Osteocyte (in vitro differentiated cells): ENCODE measurements at places on chromosomes 12 and 14. TPM values are rescaled to one million over a fixed set of nuclear protein-coding genes. Genes with fewer than 3 reads are reported as not detected.

GRCh38 chr12:115710104-115710564 is 567.4 kb downstream of the MED13L start:
- H3K4me3 ChIP-seq: no peak overlapping the region
- H3K36me3 ChIP-seq: no peaks in the 10 kb centered on the region
- H3K4me1 ChIP-seq: no peaks in the 10 kb centered on the region
- no peak overlapping the region for H3K27ac ChIP-seq

- no peaks in the 10 kb centered on the region for H3K36me3 ChIP-seq
- H3K4me3 ChIP-seq: no peak overlapping the region
- H3K4me1 ChIP-seq: no peaks in the 10 kb centered on the region
- no peak overlapping the region for H3K27ac ChIP-seq
- no peak for DNase-seq
- H3K27me3 ChIP-seq: peaks cover 22% of the 10 kb centered on the region
Observed at GRCh38 chr12:32765906-32766305, 10.2 kb upstream of the YARS2 start.

DNA sequence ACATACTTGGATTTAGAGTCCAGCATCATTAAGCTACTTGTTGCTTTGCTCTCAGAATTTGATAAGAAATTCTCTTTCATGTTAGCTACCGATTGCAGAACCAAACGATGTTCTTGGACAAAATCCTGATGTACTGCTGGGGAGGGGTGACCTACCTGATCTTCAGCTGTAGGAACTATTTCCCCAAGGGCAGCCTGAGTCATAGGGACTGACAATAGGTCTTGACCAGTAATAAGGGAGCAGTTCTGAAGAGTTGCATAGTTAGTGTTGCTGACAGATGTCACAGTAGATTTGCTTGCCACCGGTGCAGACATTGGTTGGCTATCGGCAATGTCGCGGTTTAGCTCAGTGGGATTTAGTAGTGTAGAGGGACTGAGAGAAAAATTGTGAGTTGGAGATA is 10.6 kb downstream of the SIX4 start:
- peak overlapping the region; percentile 2 for H3K4me3 ChIP-seq
- no peak overlapping the region for H3K27ac ChIP-seq
- DNase-seq: no peak

- DNase-seq: no peak
- no peak overlapping the region for H3K27ac ChIP-seq
- no peaks in the 10 kb centered on the region for H3K4me1 ChIP-seq
- H3K36me3 ChIP-seq: no peaks in the 10 kb centered on the region
Observed at GRCh38 chr12:48873096-48873495, 7.4 kb upstream of the RND1 start.

- H3K4me1 ChIP-seq: no peaks in the 10 kb centered on the region
- H3K36me3 ChIP-seq: no peaks in the 10 kb centered on the region
- no peak overlapping the region for H3K4me3 ChIP-seq
- H3K27me3 ChIP-seq: no peaks in the 10 kb centered on the region
- DNase-seq: no peak
Observed at GRCh38 chr14:28012629-28013415, 753.8 kb upstream of the FOXG1 start.

DNA sequence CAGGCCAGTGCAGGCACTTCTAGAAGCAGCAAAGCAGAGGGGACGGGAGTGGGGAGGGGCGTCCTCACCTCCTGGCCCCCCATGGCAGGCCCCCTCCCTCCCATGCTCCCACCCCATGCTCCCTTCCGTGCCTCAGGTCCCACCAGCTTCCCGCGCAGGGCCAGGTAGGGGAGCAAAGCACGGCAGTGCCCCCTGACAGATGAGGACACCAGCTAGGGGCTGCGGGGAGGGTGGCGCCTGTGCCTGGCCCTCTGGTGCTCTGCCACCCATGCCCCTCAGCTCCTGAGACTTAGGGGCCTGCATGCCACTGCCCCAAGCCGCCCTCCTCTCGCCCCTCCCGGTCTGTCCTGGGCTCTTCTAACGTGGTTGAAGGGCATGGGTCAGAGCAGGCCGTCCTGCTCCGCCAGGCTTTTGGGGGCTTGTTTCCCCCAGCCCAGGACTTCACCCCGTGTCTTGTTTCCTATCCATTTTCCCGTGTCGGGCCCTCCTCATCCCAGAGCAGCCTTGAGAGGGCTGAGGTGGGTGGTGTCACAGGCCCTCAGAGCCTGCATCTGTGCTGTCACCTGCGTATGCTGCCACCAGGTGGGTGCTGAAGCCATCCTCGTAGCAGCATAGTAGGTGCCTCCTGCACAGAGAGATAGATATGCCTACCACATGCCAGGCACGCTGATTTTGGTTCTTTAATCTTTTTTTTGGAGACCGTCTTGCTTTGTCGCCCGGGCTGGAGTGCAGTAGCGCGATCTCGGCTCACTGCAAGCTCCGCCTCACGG is 10.2 kb downstream of the TRMT61A start:
- H3K27ac ChIP-seq: peak overlapping the region; percentile 44
- no peaks in the 10 kb centered on the region for H3K27me3 ChIP-seq
- no peak for DNase-seq

GRCh38 chr14:30550335-30550734 is 8.6 kb upstream of the G2E3 start:
- DNase-seq: no peak
- peaks cover 10% of the 10 kb centered on the region for H3K4me1 ChIP-seq
- H3K27ac ChIP-seq: no peak overlapping the region
- H3K36me3 ChIP-seq: no peaks in the 10 kb centered on the region
- no peak overlapping the region for H3K4me3 ChIP-seq

DNA sequence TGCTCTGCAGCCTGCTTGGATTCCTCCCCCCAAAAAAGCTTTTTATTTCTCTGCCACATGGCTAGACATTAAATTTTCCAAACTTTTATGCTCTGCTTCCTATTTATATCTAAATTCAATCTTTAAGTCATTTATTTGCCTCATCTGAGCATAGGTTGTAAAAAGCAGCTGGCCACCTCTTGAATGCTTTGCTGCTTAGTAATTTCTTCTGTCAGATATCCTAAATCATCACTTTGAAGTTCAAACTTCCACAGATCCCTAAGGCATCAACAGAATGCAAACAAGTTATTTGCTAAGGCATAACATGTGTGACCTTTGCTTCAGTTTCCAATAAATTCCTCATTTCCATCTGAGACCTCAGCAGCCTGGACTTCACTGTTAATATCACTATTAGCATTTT is 209.6 kb downstream of the FSCB start:
- no peak overlapping the region for H3K27ac ChIP-seq
- H3K27me3 ChIP-seq: no peaks in the 10 kb centered on the region
- H3K36me3 ChIP-seq: no peaks in the 10 kb centered on the region
- DNase-seq: no peak
- H3K4me3 ChIP-seq: no peak overlapping the region
- no peaks in the 10 kb centered on the region for H3K4me1 ChIP-seq

- no peaks in the 10 kb centered on the region for H3K36me3 ChIP-seq
- DNase-seq: no peak
- H3K27ac ChIP-seq: no peak overlapping the region
- peaks cover 59% of the 10 kb centered on the region for H3K27me3 ChIP-seq
Observed at GRCh38 chr12:57039016-57039798, 10.7 kb downstream of the MYO1A start.

DNA sequence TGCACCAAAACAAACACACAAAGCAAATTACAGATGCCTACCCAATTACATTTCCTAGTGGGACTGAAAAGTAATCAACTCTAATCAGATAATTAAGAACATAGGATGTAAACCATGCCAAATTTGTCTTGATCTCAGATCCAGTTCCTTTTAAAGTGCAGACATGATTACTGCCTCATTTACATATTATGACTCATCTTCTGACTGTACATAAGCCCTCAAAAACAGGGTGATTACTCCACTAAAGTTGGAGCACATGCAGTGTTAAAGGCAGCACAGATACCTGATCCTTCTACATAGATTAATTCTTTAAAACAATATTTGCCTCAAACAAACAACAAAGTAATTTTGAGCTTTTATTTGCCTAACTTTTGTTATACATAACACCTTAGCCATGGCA is 337.2 kb downstream of the RPS29 start:
- H3K27me3 ChIP-seq: no peaks in the 10 kb centered on the region
- H3K4me3 ChIP-seq: no peak overlapping the region
- no peak overlapping the region for H3K27ac ChIP-seq
- DNase-seq: no peak

- no peaks in the 10 kb centered on the region for H3K36me3 ChIP-seq
- H3K4me3 ChIP-seq: no peak overlapping the region
- H3K4me1 ChIP-seq: no peaks in the 10 kb centered on the region
- no peak overlapping the region for H3K27ac ChIP-seq
- no peak for DNase-seq
- H3K27me3 ChIP-seq: peaks cover 7% of the 10 kb centered on the region
Observed at GRCh38 chr12:43079476-43079875, 472.5 kb downstream of the ADAMTS20 start.

DNA sequence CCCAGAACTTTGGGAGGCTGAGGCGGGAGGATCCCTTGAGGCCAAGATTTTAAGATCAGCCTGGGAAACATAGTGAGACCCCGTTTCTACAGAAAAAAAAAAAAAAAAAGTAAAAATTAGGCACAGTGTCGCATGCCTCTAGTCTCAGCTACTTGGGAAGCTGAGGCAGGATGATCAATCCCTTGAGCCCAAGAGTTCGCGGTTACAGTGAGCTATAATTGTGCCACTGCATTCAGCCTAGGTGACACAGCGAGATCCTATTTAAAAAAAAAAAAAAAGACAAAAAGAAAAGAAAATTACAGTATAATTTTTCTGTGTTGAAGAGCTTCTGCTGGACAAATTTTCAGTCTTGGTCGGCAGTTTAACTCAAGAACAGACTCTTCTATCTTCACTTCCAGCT is 133.9 kb upstream of the FGD4 start:
- H3K4me1 ChIP-seq: peaks cover 5% of the 10 kb centered on the region
- no peak for DNase-seq
- H3K27me3 ChIP-seq: no peaks in the 10 kb centered on the region
- no peak overlapping the region for H3K27ac ChIP-seq
- no peak overlapping the region for H3K4me3 ChIP-seq

GRCh38 chr14:65261425-65261920 is 151.1 kb upstream of the FUT8 start:
- no peak overlapping the region for H3K27ac ChIP-seq
- H3K4me3 ChIP-seq: no peak overlapping the region
- no peaks in the 10 kb centered on the region for H3K27me3 ChIP-seq
- H3K4me1 ChIP-seq: peaks cover 30% of the 10 kb centered on the region
- DNase-seq: no peak

- no peak for DNase-seq
- H3K27me3 ChIP-seq: no peaks in the 10 kb centered on the region
- H3K36me3 ChIP-seq: no peaks in the 10 kb centered on the region
- H3K4me3 ChIP-seq: no peak overlapping the region
- no peaks in the 10 kb centered on the region for H3K4me1 ChIP-seq
- H3K27ac ChIP-seq: no peak overlapping the region
Observed at GRCh38 chr12:33330940-33331339, 108.7 kb downstream of the SYT10 start.

GRCh38 chr14:75150150-75150549 is 23.3 kb upstream of the NEK9 start:
- no peaks in the 10 kb centered on the region for H3K27me3 ChIP-seq
- H3K4me3 ChIP-seq: no peak overlapping the region

DNA sequence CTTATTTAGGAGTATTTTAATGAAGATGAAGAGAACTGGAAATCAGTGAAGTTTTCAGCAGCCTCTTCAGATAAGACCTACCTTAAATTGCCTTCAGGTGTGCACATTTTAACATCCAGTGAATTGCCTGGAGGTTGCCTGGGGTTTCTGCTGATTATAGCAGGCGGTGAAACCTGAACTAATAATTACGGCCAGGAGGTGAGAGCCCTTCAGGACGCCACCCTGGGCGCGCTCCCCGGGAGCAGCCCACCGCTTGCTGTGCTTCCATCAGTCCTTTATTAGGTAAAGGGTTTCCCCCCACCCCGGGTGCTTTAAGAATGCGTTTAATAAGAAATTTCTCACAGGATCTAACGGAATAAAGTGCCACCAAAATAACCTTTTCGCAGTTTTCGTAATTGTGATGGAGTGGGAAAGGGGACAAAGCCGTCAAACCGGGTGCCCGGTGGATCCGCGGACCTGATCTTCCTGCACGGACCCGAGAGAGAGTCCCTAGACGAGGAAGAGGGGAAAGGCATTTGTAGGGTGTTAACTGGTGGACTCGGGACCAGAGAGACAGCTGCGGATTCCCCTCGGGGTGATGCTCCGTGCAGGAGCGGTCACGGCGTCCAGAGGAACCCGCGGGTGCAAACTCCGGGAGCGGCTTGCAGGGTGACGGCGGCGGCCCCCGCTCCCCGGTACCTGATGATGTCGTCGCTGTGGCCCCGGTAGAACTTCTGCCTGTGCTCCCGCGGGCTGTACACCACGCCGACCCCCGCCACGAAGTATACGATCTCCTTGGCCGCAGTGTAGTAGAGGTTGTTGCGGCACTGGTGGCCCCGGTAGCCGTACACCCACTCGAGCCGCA is 902 bp downstream of the EML5 start:
- peaks cover 51% of the 10 kb centered on the region for H3K27me3 ChIP-seq
- no peak overlapping the region for H3K27ac ChIP-seq
- DNase-seq: no peak
- H3K4me3 ChIP-seq: peak overlapping the region; percentile 72
- no peaks in the 10 kb centered on the region for H3K36me3 ChIP-seq
- H3K4me1 ChIP-seq: peaks cover 3% of the 10 kb centered on the region

DNA sequence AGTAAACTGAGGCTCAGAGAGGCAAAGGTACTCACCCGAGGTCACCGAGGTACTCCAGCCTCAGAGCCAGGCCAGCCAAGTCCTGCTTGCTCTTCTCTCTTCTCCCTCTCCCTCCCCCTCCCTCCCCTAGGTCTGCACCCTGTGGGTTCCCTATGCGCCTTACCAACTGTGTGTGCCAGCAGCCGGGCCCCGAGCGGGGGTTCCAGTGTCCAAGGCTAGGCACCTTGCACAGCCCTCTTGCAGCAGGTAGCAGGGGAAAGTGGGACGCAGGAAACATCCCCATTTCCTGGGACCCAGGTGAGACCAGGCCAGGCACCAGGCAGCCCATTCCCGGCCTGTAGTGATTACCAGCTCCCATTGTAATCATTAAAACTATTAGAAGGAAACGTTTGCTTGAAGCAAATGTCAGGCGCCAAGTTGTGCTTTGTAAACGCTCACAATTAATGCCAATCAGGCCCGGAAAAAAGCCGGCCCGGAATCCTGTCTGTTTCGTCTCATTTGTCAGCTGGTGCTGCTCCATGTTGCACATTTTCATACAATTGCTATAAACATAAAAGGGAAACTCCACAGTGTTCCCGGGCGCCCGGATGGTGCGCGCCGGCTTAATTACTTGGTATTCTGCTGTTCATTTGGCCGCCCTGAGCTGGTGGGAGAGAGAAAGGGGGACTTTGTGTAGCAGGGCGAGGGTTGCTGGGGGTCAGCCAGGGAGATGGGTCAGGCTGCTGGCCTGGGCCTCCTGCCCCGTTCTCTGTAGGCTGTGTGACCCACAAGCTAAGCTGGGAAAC is 11.9 kb downstream of the FAM222A start:
- peaks cover 2% of the 10 kb centered on the region for H3K4me1 ChIP-seq
- H3K27ac ChIP-seq: no peak overlapping the region
- DNase-seq: no peak
- H3K36me3 ChIP-seq: no peaks in the 10 kb centered on the region
- H3K4me3 ChIP-seq: no peak overlapping the region

- no peak overlapping the region for H3K4me3 ChIP-seq
- H3K36me3 ChIP-seq: no peaks in the 10 kb centered on the region
- DNase-seq: peak; percentile 62
Observed at GRCh38 chr14:76710056-76711010, 50.9 kb upstream of the VASH1 start.

The TAS2R46 gene
- 1.3 and 1.5 TPM in 2 replicates for total RNA-seq

The KIF5A gene
- 0.43 and 0.73 TPM in 2 replicates for total RNA-seq

The SRRM4 gene
- total RNA-seq: not detected in 2 replicates

The LBHD2 gene
- total RNA-seq: not detected in 2 replicates
